GM13977 (cell line): ENCODE measurements at places on chromosomes 1 and 21.

DNA sequence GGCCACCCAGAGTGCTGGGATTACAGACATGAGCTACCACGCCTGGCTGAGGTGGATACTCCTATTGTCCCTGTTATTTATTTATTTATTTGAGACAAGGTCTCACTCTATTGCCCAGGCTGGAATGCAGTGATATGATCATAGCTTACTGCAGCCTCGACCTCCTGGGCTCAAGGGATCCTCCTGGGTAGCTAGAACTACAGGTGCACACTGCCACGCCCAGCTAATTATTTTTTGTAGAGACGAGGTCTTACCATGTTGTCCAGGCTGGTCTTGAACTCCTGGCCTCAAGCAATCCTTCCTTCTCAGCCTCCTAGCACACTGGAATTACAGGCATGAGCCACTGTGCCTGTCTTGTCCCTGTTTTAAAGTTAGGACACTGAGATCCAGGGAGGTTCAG is 5.2 kb downstream of the LDLRAP1 start:
- DNase-seq = no peak

- no peak for DNase-seq
These were observed 4.1 kb downstream of the GPSM2 start for GRCh38 chr1:108880850-108881249.

- no peak for DNase-seq
These were observed 28.8 kb downstream of the EDN2 start for GRCh38 chr1:41455479-41456332.

DNA sequence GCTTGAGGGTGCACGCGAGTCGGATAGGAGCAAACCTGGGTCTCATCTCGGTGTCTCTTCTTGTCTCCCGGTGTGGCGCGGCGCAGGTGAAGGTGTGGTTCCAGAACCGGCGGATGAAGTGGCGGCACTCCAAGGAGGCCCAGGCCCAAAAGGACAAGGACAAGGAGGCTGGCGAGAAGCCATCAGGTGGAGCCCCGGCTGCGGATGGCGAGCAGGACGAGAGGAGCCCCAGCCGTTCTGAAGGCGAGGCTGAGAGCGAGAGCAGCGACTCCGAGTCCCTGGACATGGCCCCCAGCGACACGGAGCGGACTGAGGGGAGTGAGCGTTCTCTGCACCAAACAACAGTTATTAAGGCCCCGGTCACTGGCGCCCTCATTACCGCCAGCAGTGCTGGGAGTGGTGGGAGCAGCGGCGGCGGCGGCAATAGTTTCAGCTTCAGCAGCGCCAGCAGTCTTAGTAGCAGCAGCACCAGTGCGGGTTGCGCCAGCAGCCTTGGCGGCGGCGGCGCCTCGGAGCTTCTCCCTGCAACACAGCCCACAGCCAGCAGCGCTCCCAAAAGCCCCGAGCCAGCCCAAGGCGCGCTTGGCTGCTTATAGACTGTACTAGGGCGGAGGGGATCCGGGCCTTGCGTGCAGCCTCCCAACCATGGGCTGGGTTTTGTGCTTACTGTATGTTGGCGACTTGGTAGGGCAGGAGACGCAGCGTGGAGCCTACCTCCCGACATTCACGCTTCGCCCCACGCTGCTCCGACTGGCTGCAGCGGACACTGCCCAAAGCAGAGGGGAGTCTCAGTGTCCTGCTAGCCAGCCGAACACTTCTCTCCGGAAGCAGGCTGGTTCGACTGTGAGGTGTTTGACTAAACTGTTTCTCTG is 5.1 kb downstream of the HLX start:
- peak; percentile 16 for DNase-seq

- DNase-seq = no peak
These were observed 18.1 kb downstream of the TADA1 start for GRCh38 chr1:166857995-166858394.

- DNase-seq = peak; percentile 48
These were observed 180.7 kb downstream of the KAZN start for GRCh38 chr1:14778898-14779865.
